ENCODE measurements at places on chromosomes 5 and 9.

GRCh38 chr9:135134268-135135022 lies 47.0 kb downstream of the OLFM1 start:
- DNase-seq = no peak

DNA sequence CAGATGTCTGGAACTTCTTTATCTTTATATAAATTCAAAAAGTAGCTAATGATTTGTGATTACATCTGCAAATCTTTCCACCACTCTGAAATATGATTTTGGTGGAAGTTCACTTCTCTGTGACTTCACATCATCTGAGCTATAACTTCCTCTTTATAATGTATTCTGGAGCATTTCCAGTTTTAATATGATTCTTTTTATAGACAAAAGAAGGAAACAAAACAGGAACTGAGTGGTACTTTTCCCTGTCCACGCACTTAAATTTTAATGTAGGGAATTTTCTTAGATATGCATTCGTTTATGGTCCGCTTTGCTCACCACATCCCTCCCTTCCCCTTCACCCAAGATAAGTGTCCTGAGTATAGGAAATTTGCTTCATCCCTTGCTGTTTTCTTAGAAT lies 333.5 kb downstream of the CHSY3 start:
- no peak for DNase-seq

GRCh38 chr5:42851481-42851880 lies 39.8 kb upstream of the SELENOP start:
- no peak for DNase-seq

DNA sequence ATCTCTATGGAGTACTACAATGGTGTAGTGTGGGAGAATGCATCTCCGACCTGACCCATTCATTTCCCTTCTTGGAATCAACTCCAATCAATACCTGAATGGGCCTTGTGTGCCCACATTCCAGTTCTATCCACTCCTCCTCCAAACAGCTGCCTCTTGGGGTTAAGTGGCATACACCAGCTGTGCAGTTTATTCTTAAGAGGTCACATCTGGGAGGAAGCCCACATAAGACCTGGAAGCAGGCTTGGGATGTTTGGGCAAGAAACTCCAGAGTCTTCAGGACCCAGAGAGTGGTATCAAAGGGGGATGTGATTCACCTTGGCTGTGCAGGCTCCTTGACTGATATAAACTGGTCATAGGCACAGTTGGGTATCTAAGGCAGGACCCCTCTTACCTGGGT lies 46.0 kb downstream of the ACTBL2 start:
- DNase-seq = no peak

DNA sequence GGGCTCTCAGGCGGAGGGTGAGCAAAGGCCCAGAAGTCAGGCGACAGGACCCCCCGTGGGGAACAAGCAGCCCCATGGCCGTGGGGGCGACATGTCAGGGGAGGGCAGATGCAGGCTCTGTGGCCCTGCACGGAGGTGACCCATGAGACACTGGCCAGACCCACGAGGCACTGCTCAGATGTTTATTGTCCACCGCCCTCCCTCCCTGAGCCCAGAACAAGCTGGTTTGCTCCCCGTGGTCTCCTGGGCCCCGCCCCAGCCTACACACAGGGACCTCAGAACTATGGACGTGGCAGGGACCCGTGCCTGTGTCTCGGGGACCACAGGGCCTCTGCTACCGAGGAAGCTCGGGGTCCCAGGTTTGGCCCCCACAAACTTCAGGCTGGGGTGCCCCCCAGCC lies 1.9 kb downstream of the FUT7 start:
- DNase-seq = no peak

DNA sequence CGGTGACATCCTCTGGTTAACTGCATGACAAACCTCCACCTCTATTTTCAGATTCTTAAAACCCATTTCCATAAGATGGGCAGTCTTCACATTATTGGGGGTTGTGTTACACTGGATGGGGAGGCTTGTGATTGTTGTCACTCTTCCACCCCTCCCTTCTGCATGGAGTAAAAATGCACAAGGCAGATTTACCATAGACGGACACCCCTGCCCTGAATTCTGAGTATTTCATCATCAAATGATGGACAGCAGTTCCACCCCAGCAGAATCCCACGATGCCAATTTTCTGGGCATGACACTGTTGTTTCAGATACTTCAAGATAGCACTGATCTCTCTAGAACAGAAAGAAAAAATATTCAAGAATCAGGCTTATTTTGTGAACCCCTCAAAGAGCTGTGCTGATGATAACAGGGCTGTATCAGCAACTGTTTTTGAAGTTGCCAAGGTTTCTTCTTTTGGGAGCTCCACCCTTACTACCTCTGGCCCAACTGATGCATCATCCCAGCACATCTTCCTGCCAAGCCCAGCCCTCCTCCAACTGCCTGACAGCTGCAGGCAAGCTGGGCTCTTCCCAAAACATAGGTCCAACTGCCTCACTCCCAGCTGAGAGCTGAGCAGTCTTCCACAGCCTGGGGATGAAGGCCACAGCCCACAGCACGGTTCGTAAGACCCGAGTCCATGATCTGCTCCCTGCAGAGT lies 21.4 kb downstream of the CMBL start:
- DNase-seq = no peak

Data from stimulated activated CD4-positive, alpha-beta T cell treated with anti-CD3 and anti-CD28 coated beads, Interleukin-1b, Interleukin-23, amount 100 ng/mL, for 4 hours (primary cell).